T-helper 2 cell (primary cell): ENCODE measurements at places on chromosomes 2 and 18.

DNA sequence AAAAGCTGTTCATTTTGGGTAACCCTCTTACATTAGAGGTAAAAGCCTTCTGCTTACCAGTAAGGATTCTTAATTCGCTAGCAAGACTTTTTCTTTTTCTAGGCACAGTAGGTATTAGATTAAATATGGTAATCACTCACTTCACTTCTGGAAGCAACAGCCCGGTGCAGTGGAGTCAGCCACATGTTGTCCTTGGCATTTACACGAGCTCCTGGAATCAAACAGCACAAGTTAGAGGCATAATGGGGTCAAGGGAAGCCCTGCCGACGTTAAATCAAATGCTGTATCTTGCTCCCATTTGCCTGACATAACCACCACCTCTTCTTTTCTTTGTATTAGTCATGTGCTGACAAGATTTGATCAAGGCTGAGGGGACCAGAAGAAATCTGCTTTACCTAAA lies 174.1 kb downstream of the ANKRD44 start:
- DNase-seq, result no peak

DNA sequence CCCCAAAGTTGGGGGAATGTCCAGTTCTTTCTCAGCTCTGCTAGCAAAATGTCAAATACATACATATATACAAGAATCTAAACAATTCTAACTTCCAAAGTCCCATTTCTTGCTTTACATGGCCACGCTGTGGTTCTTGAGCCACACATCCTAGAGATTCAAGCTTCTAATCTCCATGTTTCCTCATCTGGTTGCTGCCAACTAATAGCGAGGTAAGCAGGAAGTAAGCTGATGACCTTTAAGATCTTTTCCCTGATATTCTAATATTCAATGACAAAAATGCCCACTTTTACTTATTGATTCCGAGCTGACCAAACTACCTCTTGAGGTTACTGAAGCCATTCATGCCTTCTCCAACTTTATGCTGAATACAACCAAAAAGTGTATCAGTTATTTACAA lies 3.3 kb downstream of the VPS54 start:
- no peak for DNase-seq

DNA sequence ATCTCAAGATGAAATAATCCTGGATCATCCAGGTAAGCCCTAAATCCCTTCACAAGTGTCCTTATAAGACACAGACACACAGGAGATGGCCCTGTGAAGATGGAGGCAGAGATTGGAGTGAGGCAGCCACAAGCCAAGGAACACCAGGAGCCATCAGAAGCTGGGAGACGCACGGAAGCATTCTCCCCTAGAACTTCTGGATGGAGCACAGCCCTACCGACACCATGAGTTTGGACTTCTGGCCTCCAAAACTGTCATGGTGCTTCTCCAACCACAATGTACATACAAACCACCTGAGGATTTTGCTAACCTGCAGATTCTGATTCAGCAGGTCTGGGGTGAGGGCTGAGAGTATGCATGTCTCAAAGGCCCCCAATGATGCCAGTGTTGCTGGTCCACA lies 42.5 kb downstream of the ADD2 start:
- no peak for DNase-seq

DNA sequence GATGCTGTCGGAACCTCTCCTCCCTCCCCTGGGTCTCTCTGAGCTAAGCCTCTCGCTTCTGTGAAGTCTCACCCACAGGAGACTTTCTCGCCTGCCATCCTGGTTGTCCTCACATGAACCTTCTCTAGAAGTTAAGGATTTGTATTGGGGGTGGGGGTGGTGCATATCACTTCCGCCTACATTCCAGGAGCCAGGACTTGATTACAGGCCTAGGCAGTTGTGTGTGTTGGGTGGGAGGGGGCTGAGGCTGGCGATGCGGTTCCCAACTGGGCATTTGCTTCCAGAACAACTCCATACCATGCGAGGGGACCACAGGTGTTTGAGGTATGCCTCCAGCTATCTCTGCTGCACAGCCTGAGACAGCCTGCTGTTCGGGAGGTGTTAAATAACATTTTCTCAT lies 56.8 kb upstream of the MGAT4A start:
- DNase-seq, result no peak

DNA sequence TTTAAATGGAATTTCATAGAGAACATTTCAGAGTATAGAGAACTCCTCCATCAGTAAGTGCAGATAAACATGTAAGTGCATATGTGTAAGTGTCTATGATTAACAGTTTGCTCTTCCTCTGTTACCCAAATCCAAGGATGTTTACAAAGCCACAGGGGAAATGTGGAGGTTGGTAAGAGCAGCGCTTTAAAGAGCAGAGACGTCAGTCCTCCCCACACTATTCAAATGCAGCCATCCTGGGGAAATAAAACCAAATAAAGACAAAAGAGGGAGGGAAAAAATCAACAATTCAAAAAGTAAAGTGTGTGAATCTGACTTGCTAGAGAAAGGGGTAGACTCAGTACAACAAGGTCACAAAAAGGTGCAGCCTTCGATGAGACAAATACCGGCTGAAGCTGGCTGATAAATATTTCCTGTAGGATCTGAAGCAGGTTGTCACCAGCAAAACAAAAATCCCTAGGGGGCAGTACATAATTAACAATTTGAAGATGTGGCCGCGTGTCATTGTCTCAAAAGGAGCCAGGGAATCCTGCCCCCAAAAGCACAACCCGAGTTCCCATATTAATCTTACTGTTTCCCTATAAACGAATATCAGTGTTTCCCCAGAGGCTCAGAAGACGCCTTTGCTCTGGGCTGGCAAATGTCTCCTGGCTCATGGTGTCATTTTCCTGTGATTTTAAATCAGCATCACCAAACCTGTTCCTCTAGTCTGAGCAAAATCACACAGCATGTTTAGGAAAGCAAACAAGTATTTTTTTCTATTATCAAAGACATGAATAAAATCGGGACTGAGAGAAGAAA lies 216.5 kb downstream of the CDCA7 start:
- no peak for DNase-seq

DNA sequence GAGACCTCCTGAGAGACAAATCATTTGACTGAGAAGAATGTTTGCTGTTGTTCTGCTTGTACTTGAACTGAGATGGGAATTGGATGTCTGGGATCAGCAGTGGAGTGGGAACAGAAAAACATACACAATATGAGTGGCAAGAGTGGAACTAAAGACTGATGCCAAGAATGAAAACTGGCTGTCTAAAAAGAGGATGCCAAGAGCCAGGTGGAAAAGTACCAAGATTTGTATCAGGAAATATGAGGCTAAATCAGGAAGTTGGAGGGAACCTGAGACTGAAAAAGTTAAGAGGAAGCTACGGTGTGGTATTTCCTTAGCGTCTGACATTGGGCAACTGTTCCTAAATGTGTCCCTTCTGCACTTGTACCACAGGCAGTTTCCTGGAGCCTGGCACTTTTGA lies 440.9 kb upstream of the CELF4 start:
- DNase-seq, result no peak

- DNase-seq, result no peak
Observed at GRCh38 chr18:67692811-67693210, 176.3 kb upstream of the DSEL start.
